ENCODE measurements at places on chromosomes 7 and 10.

GRCh38 chr10:13685885-13686284, 99.1 kb downstream of the PRPF18 start:
- no peak for DNase-seq

GRCh38 chr10:24518981-24519597, 204.6 kb downstream of the ARHGAP21 start:
- DNase-seq: peak; percentile 57

DNA sequence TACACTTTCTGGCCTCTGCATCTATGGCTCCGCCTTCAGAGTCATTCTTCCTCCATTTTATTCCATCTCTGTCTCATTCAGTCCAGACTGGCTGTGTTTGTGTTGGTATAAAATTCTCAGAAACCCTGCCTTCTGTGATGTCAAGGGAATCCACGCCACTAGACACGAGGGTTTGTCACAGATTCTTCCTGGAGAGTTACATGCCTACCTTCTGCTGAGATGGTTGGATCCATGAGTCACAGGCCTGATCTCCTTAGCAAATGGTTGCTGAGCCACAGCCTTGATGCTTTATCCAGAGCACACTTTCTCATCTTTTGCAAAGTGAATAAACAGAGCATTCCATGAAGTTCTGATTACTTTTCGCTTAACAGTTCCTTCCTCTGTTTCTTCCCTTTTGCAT, 35.9 kb upstream of the TSPAN33 start:
- DNase-seq: no peak

DNA sequence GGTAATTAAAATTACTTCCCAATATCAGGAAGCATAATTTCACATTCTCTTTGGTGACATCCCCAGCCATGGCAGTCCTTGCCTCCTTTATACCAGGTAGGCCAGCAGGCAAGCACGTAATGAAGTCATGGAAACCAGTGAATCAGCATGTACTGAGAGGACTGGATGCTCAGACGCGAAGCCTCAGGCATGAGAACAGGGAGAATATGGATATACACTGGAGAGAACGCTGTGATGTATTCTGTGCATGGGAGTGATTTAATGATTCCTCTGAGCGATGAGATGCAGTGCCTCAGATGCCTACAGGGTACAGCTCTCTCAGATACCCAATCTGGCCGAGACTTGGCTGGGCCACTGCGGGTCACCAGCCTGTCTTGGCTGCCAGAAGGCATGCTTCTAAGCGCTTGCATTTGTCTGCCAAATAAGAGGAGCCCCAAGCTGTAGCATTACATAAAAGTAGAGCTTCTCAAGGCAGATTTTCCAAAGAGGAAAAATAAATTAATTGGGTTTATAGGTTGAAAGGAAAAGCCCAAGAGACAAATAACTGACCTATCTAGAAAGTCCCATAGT, 238.1 kb downstream of the RELN start:
- no peak for DNase-seq

DNA sequence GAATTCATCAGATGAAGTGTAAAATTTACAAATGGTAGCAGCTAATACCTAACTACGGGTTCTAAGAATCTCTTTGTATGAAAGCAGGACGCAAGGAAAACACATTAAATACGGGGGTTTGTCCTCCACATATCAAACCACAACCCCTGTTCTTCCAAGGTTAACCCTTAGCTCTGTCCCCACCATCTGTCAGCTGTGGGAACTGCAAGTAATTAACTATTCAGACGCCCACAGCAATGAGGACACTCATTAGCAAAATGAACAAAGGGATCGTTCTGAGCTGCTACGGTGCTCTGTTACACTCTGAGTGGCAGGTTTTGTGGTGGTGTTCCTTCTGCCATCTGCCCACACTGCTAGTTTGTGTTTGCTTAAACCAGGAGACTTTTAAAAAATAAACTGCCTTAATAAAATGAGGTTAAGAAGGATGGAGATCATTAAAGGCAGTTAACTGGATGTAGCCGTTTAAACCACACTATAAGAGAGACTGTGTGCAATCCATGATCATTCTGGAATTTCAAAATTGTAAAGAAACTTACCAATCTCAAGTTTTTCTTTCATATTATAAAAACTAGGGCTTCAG, 51.4 kb downstream of the C10orf67 start:
- DNase-seq: peak; percentile 47

DNA sequence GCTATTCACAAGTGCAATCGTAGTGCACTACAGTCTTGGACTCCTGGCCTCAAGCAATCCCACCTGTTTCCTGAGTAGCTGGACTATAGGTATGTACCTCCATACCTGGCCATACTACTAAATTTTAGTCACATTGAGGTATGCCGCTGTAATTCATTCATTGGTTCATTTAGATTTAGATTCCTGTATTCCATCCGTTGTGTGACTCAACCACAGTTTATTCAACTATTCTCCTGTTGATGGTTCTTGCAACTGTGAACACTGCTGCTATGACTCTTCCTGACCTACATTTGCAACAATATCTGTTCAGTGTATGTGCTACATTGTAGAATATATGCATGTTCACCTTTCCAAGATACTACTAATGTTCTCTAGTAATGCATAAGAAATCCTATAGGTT, 8.0 kb upstream of the ZCCHC24 start:
- no peak for DNase-seq

GRCh38 chr7:73642834-73643233, 18.5 kb upstream of the MLXIPL start:
- no peak for DNase-seq

DNA sequence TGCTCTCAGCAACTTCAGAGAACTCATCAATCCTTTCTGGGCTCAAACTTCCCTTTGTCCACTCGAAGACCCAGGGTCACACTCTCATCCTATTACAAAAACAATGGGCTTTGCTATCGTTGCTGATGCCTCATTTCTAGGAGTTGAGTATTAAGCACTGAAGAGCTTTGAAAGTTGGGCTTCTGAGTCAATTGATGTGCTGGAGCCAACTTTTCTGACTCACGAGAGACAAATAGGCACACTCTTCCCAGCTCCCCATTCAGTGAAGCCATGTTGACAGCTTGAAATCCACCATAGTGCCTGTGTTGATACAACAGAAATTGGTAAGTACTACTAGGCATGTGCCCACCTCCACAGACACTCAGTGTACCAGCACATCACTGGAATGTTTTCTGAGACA, 97.5 kb upstream of the PRSS58 start:
- no peak for DNase-seq

GRCh38 chr7:134795231-134795630, 15.8 kb downstream of the CALD1 start:
- DNase-seq: no peak

GRCh38 chr10:113480851-113481502, 71.9 kb upstream of the HABP2 start:
- no peak for DNase-seq

- no peak for DNase-seq
Observed at GRCh38 chr10:61964949-61965702, 63.6 kb downstream of the ARID5B start.

Data from ACHN (cell line).